ENCODE measurements at places on chromosomes 2 and 18.

DNA sequence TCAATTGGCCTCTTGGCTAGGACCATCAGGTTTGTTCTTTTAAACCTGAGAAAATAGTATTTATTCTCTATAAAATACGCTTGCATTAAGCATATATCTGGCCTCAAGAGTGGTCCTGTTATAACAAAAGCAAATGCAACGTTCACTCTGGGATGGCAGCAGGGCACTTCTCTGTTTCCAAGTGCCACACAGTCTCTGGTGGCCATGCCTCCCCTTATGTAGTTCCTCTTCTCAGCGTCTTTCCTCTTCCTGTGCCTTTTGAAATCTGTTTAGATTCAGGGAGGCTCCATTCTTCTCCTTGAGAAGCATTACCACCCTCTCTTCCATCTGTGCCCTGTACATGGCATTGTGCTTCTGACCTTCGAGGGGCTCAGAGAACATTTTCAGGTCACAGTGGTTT lies 51.9 kb downstream of the TSHZ1 start:
- DNase-seq: no peak

DNA sequence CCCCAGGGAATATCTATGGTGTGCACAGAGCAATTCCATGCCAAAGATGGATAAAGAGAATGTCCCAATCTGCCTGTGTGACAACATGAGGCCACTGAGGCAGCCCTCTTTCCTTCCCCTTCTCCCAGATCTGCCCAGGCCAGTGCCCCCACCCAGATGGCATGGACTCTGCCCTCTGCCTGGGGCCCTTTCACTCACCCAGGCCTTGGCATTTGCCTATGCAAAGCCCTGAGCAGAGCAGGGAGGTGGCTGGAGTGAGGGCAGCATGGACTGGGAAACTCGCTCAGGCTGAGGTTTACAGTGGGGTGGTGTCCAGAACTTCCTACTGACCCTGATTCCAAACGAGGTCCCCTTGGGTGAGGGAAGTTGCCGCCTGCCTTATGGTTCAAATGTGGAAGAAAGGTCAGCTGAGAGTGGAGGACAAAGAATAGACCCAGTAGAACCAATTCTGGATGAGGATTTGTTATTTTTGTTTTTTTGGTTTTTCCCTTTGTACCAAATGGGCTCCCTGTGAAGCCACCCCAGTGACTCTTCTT lies 8.9 kb downstream of the SH2D6 start:
- DNase-seq: no peak

GRCh38 chr18:75358928-75359327 lies 68.6 kb downstream of the SMIM21 start:
- DNase-seq: no peak

DNA sequence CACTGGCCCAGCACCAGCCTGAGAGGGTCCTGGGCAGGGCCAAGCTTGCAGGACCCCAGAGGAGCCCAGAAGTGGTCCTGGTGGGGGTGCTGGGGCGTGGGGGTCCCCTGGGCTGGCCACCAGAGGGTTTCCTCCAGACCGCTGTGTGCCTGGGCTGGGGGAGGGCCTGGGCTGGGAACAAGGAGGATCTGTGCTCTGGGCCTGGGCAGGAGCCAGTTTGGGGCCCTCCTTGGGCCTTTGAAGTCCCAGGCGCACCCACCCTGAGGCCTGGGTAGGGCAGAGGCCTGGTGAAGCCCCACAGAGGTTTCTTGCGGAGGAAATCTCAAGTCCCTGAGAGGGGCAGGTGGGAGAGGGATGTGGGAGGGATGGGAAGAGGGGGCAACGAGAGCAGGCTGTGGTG lies 63.4 kb upstream of the GPC1 start:
- DNase-seq: no peak

DNA sequence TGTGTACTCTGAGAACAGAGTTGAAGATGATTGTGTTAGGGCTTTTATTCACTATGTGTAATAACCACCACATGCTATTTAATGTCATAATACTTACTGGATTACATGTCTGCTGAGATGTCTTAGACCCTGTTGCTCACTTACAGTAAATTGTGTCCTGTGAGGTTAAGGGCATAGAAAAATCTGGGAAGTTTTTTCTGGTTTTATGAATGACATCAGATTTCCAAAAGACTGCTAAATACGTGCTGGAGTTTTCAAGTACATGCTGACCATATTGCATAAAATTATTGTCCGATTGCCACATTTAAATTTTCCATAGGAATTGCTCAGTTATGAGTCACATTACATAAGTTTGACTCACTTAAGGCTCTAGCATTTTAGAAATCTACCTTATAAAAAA lies 96.7 kb upstream of the COL5A2 start:
- no peak for DNase-seq

Data from pulmonary artery endothelial cell (primary cell).